CD4-positive, alpha-beta memory T cell (primary cell): ENCODE measurements at places on chromosomes 6 and 20. TPM values are rescaled to one million over a fixed set of nuclear protein-coding genes. Genes with fewer than 3 reads are reported as not detected.
A peak's percentile ranks its signal among the peaks of the same experiment; 100 is the strongest.

DNA sequence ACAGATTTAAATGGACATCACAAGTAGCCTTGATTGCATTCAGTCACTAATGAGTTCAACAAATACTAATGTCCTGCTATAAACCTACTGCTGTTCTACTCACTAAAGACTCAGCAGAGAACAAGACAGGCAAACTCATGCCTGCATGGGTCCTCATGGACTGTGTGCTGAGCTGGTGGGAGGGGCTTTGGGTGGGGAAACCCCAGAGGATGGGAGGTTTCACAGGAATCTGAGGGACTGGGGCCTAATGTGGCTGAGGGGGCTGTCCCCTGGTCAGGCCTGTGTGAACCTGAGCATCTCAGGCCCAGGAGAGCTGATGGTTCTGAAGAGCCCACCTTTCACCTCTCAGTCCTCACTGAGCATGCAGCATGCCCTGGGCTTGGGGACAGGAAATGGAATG lies 1.4 kb downstream of the CST8 start:
- no peaks in the 10 kb centered on the region for H3K4me1 ChIP-seq
- DNase-seq, result no peak
- H3K27ac ChIP-seq, result no peak overlapping the region

- H3K4me1 ChIP-seq, result peaks cover 56% of the 10 kb centered on the region
- H3K27me3 ChIP-seq, result no peaks in the 10 kb centered on the region
- peaks cover 7% of the 10 kb centered on the region for H3K36me3 ChIP-seq
- DNase-seq, result peak; percentile 42
Measured at GRCh38 chr6:127907960-127908640, 7.2 kb upstream of the THEMIS start.

- no peaks in the 10 kb centered on the region for H3K27me3 ChIP-seq
- no peak for DNase-seq
- H3K36me3 ChIP-seq, result no peaks in the 10 kb centered on the region
- H3K4me3 ChIP-seq, result no peak overlapping the region
- peaks cover 24% of the 10 kb centered on the region for H3K4me1 ChIP-seq
Measured at GRCh38 chr6:113635222-113635986, 221.7 kb upstream of the MARCKS start.

DNA sequence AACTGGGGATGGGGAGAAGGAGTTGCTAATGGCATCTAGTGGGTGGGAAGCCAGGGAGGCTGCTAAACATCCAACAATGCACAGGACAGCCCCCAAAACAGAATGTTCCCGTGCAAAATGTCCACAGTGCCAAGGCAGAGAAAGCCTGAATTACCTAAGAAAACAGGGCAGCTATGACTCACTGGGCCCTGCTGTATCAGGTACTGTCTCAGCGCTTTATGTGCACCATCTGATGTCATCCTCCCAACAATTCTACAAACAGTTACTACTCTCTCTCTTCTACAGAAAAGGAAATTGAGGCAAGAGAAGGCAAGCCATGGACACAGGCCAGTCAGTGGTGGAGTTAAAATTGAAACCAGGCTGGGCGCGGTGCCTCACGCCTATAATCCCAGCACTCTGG lies 3.1 kb downstream of the YTHDF1 start:
- H3K4me3 ChIP-seq, result no peak overlapping the region
- H3K27ac ChIP-seq, result no peak overlapping the region
- no peak for DNase-seq
- H3K36me3 ChIP-seq, result peaks cover 52% of the 10 kb centered on the region
- H3K4me1 ChIP-seq, result peaks cover 66% of the 10 kb centered on the region
- H3K27me3 ChIP-seq, result no peaks in the 10 kb centered on the region

- no peaks in the 10 kb centered on the region for H3K4me1 ChIP-seq
- H3K27me3 ChIP-seq, result no peaks in the 10 kb centered on the region
- no peak for DNase-seq
- no peak overlapping the region for H3K27ac ChIP-seq
- H3K36me3 ChIP-seq, result no peaks in the 10 kb centered on the region
Measured at GRCh38 chr20:47989957-47990356, 204.7 kb upstream of the SULF2 start.

GRCh38 chr6:151681433-151682059 lies 125.9 kb upstream of the ESR1 start:
- no peaks in the 10 kb centered on the region for H3K36me3 ChIP-seq
- no peak overlapping the region for H3K4me3 ChIP-seq
- no peak for DNase-seq
- H3K27me3 ChIP-seq, result no peaks in the 10 kb centered on the region

DNA sequence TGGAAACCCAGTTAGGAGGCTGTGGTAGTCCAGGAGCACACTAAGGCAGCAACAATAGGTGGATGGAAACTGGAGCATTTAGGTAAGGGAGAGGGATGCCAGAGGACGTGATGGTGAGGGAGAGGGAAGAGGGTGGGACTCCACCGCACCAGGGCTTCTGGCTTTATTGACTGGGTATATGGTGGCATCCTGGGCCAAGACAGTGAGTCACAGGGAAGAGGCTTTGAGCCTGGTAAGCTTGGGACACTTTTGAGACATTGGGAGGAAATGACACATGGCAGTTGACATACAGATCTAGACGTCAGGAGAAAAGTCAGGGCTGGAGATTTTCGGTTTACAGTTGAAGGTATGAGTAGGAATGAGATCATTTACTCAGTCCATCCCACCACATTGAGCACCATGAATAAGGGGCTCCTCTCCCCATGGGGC lies 14.9 kb downstream of the NT5E start:
- peaks cover 28% of the 10 kb centered on the region for H3K4me1 ChIP-seq
- H3K4me3 ChIP-seq, result no peak overlapping the region
- no peaks in the 10 kb centered on the region for H3K27me3 ChIP-seq
- no peak overlapping the region for H3K27ac ChIP-seq
- no peaks in the 10 kb centered on the region for H3K36me3 ChIP-seq

- H3K27ac ChIP-seq, result no peak overlapping the region
- no peak for DNase-seq
- H3K4me1 ChIP-seq, result no peaks in the 10 kb centered on the region
- H3K27me3 ChIP-seq, result no peaks in the 10 kb centered on the region
- no peak overlapping the region for H3K4me3 ChIP-seq
- H3K36me3 ChIP-seq, result no peaks in the 10 kb centered on the region
Measured at GRCh38 chr6:98039443-98039842, 756.4 kb upstream of the MMS22L start.

DNA sequence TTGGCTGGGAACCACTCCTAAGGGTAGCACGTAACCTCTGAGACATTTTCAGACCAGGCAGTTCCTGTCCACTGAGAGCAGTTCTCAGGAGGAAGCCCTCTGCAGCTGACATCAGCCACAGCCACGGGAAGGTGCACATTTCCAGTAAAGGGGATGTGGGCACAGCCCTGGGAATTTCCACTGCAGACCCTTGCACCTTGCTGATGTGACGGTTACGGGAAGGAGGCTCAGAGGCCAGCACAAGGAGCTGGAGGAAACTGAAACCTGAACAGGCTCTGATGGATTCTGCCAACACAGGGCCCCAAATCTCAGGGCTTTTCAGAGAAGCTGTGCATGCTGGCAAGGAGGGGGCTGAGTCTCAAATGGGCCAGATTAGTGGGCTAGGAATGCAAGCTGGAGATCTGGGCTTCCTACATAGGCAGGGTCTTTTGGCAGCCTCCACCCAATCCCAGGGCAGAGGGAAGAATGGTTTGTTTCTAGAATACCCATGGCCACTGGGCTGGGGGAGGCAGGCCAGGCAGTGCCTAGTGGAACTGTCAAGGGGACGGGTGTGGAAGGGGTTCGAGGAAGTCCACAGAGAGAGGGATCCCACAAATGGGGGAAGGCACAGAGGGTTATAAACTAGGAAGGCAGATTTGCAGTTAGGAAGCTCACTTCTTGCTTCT lies 14.2 kb downstream of the EBF4 start:
- H3K27ac ChIP-seq, result no peak overlapping the region
- no peak for DNase-seq
- no peaks in the 10 kb centered on the region for H3K4me1 ChIP-seq
- no peaks in the 10 kb centered on the region for H3K27me3 ChIP-seq
- H3K36me3 ChIP-seq, result no peaks in the 10 kb centered on the region
- H3K4me3 ChIP-seq, result no peak overlapping the region

- H3K36me3 ChIP-seq, result no peaks in the 10 kb centered on the region
- no peaks in the 10 kb centered on the region for H3K4me1 ChIP-seq
- no peak overlapping the region for H3K4me3 ChIP-seq
- H3K27me3 ChIP-seq, result no peaks in the 10 kb centered on the region
- no peak overlapping the region for H3K27ac ChIP-seq
- no peak for DNase-seq
Measured at GRCh38 chr6:136085370-136086115, 164.6 kb downstream of the MTFR2 start.

The FHL5 gene
- total RNA-seq, result not detected

The C2 gene
- total RNA-seq, result 3.2 TPM

The HEY2 gene
- total RNA-seq, result not detected

The PLN gene
- not detected for total RNA-seq

The AURKA gene
- 1.7 TPM for total RNA-seq

The PGC gene
- total RNA-seq, result not detected

The SMLR1 gene
- not detected for total RNA-seq
